Upper lobe of right lung (tissue), 1 donor: ENCODE measurements at places on chromosomes 4 and X. TPM values are rescaled to one million over a fixed set of nuclear protein-coding genes. Genes with fewer than 3 reads are reported as not detected.

The SMIM10 gene
- 5.2 TPM for total RNA-seq

DNA sequence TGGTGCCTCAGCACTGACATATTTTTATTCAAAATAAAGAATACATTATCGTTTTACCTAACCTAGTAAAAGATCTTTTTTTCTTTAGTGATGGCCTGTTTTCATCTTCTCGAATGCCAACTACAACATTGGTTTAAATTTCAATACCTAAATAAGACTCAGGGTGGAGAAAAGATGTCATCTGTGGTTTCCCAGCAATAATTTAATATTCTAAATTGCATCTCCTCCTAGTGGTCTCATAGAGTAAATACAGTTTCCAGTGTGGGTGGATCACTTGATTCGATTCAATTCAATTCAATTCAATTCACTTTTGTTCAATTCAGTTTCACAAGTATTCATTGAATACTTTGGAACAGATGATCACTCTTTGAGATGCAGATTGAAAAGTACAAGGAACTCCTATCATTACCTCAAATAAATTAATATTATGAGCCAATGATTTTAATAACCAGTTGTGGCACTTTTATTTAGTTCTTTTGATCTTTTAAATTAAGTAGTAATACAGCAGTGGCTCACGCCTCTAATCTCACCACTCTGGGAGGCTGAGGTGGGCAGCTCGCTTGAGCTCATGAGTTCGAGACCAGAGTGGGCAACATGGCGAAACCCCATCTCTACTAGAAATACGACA is 427.2 kb downstream of the FAT4 start:
- no peak for DNase-seq

The RPS6KA6 gene
- total RNA-seq = 2.4 TPM

- DNase-seq = no peak
These were observed 245.3 kb downstream of the HS3ST1 start for GRCh38 chr4:11183356-11183740.

The CFAP99 gene
- total RNA-seq = not detected

The PHKA1 gene
- total RNA-seq = 4.2 TPM

GRCh38 chr4:80767944-80768343 is 262.6 kb upstream of the BMP3 start:
- DNase-seq = no peak

DNA sequence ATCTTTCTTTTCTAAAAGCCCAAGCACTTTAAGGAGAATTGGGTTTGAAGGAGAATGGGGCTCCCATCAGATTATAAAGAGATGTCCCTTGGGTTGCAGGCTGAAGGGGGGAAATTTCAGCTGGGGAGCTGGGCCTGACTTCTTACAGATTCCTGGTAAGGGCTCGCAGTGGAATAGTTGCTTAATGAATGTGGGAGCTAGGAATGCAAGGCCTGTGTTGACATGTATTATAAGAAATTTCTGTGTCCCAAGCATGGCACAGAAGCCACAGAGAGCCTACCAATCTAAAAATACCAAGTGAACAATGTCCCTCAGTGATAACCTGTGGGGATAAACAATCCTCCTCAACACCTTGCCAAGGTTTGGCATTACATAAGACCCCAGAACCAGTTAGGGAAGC is 39.3 kb upstream of the WNK3 start:
- DNase-seq = no peak

DNA sequence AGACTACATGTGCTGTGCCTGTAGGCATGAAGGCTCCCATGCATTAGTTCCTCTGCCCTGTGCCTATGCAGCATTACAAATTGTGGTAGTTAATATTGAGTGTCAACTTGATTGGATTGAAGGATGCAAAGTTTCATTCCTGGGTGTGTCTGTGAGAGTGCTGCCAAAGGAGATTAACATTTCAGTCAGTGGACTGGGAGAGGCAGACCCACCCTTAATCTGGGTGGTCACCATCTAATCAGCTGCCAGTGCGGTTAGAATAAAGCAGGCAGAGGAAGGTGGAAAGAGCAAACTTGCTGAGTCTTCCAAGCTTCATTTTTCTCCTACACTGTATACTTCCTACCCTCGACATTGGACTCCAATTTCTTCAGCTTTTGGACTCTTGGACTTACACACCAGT is 460.2 kb upstream of the SMIM31 start:
- no peak for DNase-seq

The NKX3-2 gene
- not detected for total RNA-seq

The P2RY4 gene
- 0.23 TPM for total RNA-seq

GRCh38 chr4:138702190-138702824 is 313.3 kb upstream of the NOCT start:
- DNase-seq = no peak

The AFF1 gene
- 103 TPM for total RNA-seq

The TLR3 gene
- total RNA-seq = 28.5 TPM

DNA sequence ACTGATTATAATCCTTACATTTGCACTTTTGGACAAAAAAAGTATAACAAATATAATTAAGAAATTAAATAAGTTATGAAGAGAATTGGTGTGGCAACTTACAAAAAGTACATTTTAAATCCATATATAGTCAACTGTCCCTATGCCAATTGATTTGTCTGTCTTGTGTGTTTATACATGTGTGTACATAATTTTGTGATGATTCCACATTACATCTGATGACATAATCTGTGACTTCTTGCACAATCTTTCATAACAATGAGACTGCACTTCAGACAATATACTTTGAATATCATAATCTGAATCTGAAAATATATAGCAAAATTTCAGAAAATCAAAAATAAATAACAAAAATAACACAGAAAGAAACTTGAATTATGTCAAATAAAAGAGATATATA is 953.4 kb downstream of the FAT4 start:
- DNase-seq = no peak

DNA sequence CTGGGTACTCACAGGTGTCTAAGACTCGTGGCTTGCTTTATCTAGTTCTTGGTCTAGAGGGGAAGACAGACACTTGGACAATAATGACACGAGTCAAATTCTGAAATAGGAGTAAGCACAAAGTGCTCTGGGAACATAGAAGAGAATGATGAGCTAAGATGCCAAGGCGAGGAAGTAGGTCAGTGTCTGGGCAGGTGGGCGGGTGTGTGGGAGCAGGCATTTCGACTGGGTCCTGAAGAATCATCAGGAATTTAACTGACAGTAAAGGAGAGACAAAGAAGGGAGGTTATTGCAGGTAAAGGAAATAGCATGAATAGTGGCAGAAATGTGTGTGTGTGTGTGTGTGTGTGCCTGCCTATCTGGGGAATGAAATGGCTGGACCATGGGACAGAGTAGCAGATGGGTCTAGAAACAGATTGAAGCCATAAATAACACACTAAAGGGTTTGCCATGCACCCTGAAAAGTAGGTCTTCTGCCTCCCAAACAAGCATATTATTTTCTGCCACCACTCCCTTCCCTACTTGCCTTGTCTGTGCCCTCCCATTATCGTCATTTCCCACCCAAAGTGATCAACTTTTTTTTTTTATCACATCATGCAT is 58.4 kb upstream of the SLC25A43 start:
- no peak for DNase-seq

DNA sequence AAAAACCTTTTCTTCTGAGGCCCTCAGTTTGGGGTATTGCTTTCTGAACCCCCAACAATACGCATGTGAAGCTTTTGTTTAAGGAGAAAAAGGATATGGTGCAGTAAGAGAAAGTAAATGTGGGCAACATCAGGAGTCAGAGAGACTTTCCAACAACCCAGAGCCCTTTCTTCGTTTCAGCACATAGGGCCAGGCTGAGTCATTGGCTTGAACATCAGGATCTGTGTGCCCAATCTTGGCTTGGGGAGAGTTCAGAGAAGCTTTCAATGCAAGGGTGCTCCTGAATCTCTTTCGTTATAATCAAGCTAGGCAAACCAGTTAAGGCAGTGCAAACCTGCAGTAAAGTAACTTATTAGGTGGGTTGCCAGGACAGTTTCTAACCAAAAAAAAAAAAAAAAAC is 191.2 kb downstream of the FRMPD4 start:
- no peak for DNase-seq

The GABRA4 gene
- not detected for total RNA-seq

The FGF5 gene
- not detected for total RNA-seq

DNA sequence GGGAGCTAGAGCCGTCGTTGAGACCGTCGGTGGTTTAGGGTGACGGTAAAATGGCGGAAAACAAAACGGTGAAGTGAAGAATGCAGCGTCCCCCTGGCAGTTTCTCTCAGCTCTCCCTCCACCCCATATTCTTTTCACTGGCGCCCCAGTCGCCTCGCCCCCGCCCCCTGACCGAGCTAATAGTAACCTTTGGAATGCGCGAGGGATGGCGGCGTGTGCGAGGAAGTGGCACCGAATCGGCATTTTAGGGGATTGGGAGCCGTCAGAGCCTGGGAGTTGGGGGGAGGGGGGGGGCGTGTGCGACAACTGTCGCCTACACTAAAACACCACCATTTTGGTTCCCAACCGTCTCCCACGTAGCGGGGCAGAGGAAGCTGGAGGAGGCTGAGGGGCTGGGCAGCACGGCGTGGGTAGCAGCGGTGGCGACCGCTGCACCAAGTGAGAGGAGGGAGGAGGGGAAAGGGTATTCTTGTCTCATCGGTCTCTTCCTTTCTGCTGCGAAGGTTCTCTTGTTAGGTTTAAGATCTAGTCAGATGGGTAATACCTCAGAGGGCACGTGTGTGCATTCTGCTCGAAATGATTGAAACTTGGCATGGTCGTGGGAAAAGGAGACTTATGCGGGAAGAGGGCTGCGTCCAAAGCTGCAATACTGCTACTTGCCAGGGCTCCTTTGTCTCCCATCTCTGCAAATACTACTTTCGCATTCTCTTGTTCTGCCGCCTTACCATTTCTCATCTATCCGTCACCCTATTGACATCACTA is 840 bp downstream of the ZNF711 start:
- DNase-seq = peak; percentile 46

GRCh38 chr4:160026721-160027120 is 923.8 kb downstream of the RAPGEF2 start:
- no peak for DNase-seq

DNA sequence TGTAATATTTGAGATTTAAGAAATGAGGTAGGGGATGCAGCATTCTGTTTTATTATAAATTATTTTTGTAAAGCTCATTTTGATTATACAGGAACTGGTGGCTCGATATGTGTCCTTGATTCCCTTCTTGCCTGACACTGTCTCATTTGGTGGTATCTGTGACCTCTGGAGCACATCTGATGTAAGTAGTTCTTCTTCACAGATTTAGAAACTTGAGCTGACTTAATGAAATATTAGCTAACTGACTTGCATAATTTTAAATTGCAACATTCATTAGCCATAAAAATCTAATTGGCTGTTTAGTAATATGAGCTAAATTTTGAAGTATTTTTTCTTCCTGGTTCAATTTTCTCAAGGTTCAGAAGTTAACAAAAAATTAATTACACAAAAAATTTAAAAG is 69.1 kb downstream of the FBXL5 start:
- no peak for DNase-seq

GRCh38 chrX:55717521-55718497 is at the start of gene RRAGB:
Gene RRAGB, plus strand, starts transcription at chrX:55717749. Its CDS starts 579 bp downstream, at chrX:55718328.
- DNase-seq = peak; percentile 96

DNA sequence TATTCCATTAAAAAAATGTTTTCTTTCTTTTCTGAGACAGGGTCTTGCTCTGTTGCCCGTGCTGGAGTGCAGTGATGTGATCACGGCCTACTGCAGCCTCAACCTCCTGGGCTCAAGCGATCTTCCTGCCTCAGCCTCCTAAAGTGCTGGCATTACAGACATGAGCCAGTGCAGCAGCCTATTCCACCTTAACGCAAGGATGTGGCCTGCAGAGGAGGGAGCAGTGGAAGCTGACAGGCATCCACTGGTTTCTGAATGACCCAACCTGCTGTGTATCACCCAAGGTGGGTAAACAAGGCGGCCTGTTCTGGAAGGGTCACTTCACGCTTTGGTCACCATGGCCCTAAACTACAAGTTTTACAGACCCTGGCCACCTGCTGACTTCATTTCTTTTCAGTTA is 60.8 kb downstream of the ACOX3 start:
- DNase-seq = no peak

DNA sequence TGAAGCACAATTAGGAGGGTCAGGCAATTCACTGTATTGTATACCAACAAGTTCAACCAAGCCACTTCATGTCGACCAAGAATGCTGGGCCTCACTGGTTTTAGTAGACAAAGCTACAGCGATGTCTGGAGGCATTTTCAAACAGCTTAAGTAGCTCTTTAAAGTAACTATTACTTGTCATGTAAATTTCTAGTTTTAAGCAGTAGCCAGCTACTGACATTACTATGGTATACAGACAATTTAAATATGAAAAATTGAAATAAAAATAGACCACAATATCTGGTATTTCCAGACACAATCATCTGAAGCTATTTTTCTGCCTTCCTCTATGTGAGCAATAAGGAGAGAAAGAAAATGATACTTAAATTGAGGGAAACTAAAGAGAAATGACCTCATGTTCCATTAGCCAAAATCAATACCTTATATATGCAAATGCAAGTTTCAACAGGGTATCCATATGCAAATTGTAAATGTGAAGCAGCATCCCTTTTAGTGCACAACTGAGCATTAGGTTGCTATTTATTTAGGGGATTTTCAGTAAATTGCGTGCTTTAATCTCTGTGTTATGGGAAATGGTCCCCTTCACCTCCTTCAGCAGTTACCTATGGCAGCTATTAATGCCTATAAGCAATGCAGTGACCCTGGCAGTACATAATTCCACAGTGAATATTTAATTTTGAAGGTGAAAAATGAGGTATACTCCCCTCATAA is 119.5 kb downstream of the GPC3 start:
- no peak for DNase-seq

The MBNL3 gene
- 22.9 TPM for total RNA-seq

DNA sequence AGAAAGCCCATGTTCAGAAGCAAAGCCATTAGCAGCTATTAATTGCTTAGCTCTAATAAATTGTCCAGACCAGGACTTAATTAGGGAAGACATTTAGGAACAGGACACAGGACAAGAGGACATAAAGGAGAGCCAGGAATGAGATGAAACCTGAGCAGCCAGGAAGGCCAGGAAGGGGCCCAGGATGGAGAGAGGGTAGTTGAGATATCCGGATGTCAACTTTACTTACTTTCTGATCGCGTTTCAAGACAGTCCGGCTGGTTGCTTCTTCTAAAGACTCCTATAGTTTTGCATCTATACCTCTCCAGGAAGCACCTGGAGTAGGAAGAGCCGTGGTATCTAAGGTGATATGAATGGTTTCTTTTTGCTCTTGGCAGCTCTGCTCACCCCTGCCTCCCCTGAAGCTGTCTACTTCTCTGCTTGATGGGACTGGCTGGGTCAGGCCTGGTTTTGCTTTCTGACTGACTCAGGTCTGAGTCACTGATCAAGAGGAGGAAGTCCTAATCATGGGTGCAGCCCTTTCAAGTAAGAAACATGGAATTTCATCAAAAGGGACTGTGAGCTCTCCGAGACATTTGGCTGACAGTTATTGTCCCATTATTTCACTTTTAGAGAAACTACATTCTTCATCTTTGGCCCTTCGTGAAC is 733.3 kb downstream of the RPA4 start:
- no peak for DNase-seq

The SEPTIN6 gene
- total RNA-seq = 20.9 TPM

DNA sequence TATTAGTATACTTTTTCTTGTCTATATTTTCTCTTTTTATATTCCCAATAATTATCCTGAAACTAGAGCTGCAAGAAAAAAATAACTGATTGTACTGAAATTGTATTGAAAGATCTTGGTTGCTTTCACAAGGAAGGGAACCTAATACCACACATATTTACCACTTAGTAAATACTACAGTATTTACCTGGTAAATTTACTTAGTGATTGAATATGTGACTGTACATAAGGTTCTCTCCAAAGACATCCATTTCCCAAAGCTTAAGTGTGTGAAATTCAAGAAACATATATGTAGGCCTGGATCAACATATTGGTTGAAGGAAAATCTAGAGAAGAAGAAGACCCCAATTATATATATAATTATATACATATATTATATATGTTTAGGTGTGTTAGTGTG is 1272.7 kb downstream of the C4orf33 start:
- DNase-seq = no peak

The TMEM144 gene
- 15.5 TPM for total RNA-seq

- DNase-seq = no peak
These were observed 15.4 kb downstream of the AMTN start for GRCh38 chr4:70533791-70534190.
